ENCODE measurements at places on chromosomes 16 and 17.

DNA sequence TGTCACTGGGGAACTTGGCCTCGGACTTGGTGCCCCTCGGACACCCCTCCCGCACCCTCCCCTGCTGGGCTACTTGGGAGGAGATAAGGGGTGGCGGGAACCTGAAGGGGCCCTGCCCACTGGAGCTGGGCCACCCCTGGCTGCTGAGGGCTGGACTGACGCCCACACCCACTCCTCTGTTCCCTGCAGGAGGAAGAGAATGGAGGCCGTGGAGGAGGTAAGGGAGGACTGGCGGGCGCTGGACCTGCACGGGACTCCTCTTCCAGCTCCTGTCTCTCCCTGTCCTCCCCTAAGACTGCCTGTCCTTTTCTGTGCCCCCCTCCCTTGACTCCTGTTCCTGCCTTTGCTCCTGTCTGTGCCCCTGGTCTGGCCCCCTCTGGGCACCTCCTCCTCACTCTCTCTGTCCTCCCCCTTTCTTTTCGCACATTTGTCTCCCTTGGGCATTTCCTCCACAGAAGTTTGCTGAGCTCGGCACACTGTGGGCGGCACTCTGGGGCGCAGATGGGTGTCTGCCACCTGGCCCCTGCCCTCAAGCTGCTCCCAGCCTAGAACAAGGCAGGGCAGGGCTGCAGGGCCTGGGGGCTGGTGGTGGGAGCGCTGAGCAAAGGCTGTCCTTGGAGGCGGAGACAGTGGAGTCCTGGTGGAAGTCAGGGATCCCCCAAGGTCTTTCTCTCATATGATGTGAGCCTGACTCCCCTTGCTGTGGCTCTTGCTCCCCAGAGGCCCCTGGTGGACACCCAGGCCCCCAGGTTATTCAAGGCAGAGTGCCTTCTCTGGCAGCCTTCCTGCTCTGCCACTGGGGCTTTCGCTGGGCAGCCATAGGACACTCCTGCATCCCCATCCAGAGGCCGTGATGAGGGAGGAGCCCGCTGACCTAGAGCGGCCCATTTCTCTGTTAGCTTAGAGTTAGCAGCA lies 32.7 kb downstream of the ARHGAP23 start:
- no peak for DNase-seq

- no peak for DNase-seq
These were observed 2.1 kb upstream of the HEXIM1 start for GRCh38 chr17:45146166-45146565.

DNA sequence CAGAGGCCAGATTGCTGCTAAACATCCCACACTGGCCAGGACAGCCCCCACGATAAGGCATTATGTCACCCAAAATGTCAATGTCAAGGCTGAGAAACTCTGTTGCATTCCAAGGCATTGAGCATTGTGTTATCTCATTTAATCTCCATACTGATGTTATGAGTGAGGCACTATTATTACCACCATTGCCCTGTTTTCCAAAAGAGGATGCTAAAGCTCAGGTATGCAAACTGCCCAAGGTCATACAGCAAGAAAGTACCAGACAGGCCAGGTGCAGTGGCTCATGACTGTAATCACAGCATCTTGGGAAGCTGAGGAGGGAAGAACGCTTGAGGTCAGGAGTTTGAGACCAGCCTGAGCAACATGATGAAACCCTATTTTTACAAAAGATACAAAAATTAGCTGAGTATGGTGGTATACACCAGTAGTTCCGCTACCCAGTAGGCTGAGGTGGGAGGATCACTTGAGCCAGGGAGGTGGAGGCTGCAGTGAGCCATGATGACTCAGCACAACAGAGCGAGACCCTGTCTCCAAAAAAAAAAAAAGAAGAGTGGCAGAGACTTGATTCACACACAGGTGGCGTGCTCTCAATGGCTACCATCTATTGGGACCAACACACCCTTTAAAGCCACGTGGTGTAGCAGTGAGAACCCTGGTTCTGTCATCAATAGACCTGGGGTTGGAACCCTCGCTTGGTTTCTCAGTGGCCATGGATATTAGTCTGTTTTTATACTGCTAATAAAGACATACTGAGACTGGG lies 58.8 kb upstream of the GRIN2A start:
- DNase-seq, result no peak

GRCh38 chr17:77420804-77421629 lies 280.2 kb downstream of the SEC14L1 start:
- peak; percentile 64 for DNase-seq

- DNase-seq, result no peak
These were observed 157.6 kb downstream of the RAB11FIP4 start for GRCh38 chr17:31549121-31549524.

DNA sequence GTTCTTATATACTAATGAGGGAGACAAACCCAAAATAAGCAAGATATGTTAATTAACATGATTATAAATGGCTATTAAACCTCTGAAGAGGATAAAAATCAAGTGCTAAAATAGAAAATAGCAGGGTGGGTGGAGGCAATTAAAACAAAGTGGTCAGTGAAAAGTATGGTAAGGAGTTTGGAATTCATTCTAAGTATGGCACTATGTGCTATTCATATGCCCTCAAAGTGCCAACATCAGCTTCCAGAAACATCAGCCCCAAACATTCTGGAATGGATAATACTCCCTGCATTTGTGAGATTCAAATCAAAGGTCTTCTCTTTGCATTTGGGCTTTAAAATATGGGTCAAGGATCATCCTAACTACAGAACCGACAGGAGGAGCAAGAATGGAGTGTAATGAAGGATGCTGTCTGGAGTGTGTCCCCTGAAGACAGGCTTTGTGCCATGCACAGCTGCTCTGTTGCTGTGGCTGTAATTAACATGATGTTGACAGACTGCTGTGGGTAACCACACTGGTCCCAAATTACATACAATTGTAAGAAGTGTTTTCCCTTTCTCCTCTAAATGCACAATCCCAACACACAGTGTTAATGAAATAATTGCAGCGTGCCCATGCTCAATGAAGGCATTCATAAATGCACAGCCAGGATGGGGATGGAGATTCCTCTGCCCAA lies 93.1 kb downstream of the VAT1L start:
- no peak for DNase-seq

- no peak for DNase-seq
These were observed 2.3 kb upstream of the KCNJ16 start for GRCh38 chr17:70072546-70073309.

DNA sequence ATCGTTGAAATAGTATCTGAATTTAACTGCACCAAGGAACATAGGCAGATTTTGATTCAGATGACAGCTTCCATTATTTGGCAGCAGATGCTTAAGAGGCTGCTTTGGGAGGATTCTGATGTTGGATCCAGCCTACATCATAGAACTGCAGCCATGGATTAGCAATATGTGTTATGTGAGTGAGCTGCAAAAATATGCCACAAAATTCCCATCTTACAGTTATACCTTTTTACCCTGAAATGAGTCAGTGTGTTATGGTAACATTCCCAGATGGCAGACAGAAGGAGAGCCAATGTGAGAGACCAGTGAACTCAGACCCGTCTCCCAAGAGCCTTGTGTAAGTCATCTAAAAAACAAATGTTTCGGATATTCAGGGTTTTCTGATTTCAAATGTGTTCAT lies 206.1 kb downstream of the CDH13 start:
- DNase-seq, result no peak

- DNase-seq, result no peak
These were observed 11.8 kb downstream of the PDZD9 start for GRCh38 chr16:21989133-21989532.

DNA sequence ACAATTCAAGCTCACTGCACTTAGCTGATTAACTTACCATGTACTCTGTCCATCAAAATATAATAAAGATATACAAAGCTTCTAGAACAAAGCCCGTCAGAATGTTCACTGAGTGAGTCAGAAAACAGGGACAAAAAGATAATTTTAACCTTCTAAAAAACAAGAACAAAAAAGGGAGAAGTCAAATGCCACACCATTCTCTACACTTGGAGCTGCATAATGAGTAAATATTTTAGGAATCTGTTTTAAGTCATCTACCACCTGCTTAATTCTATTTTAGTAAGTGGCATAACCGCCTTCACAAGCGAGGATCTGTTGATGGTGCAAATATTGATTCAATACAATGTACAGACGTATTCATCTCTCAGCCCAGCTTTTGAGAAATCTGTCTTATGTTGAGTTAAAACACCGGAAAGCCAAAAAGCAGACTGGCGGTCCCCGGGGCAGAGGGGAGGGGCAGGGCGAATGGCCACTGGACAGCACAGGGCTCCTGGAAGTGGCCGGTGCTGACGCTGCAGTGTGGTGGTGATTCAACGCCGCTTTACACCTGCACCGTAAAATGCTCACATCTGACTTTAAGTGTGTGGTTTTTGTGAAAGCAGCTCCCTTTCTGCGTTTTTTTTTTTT lies 20.1 kb downstream of the RAB40B start:
- no peak for DNase-seq

- DNase-seq, result no peak
These were observed 597.9 kb downstream of the KCNJ2 start for GRCh38 chr17:70767102-70767701.

GRCh38 chr16:28597692-28598261 lies 927 bp upstream of the SULT1A2 start:
- no peak for DNase-seq

GRCh38 chr16:28537076-28537475 lies 1.7 kb downstream of the NUPR1 start:
- DNase-seq, result no peak

GRCh38 chr16:88281858-88282563 lies 100.7 kb upstream of the ZNF469 start:
- no peak for DNase-seq

GRCh38 chr16:1723450-1724147 lies 17.6 kb downstream of the MAPK8IP3 start:
- DNase-seq, result peak; percentile 64

- no peak for DNase-seq
These were observed 38.4 kb downstream of the UTP18 start for GRCh38 chr17:51298508-51299371.

DNA sequence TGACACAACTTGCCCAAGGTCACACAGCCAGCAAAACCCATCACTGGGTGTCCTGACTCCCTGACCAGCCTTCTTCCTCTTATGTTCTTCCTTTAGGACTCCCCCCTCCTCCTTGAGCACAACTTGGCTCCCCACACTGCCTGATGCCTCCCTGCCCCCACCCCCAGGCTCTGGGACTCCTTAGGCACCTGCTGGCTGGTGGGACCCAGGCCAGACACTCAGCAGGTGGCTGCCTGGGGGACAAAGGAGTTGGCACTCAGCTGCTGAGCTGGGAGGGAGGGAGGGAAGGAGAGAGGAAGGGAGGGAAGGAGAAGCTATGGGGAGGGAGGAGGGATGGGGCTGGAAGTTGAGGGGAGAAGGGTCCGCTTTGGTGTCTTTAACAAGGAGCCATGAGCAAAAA lies 8.0 kb downstream of the SEZ6 start:
- no peak for DNase-seq

DNA sequence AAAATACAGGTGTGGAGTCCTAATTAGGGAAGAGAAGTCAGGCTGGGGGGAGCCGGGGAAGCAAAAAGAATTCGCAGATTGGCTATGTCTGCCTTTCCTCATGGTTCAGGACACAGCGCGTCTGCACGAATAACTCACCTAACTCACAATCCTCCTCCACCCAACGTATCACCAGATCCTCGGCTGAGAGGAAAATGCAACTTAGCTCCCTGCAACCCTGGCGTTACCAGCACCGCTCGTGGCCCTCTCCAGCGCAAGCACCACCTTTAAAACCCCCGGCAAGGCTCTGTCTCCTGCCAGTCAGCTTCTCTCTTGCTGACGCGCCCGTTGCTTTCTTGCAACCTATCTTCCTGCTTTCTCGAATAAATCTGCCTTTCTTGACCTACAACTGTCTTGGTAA lies 49.8 kb upstream of the METRNL start:
- no peak for DNase-seq

GRCh38 chr17:10046786-10047785 lies 142.0 kb upstream of the RCVRN start:
- DNase-seq, result no peak

DNA sequence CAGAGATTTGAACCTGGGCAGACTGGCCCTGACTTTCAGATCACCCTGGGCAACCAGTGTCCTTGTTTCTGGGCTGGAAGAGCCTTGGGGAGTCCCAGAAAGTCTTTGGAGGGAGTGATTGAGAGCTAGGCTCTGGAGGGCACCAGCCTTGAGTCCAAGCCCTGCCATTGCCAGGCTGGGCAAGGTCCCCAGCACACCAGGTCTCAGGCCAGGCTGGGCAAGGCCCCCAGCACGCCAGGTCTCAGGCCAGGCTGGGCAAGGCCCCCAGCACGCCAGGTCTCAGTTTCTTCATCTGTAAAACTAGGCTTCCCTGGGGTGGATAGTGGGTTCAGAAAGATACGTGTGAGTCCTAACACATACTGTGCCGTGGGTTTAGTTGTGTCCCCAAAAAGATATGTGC lies 135.0 kb downstream of the IRF8 start:
- no peak for DNase-seq

GRCh38 chr16:84245956-84246678 lies 6.3 kb upstream of the KCNG4 start:
- no peak for DNase-seq

DNA sequence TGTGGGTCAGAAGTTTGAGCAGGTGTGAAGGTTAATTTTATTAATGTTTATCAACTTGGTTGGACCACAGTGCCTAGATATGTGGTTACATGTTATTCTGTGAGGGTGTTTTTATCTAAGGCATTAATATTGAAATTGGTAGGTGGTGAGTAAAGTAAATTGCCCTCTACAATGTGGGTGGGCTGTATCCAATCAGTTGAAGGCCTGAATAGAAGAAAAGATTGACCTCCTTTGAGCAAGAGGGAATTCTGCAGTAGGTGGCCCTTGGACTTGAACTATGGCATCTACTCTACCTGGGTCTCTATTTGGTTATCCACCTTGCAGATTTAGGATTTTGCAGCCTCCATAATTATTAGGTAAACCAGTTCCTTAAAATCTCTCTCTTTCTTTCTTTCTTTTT lies 356.8 kb upstream of the EEF2KMT start:
- DNase-seq, result no peak

- DNase-seq, result peak; percentile 76
These were observed 108.5 kb upstream of the CCL2 start for GRCh38 chr17:34146440-34147043.

DNA sequence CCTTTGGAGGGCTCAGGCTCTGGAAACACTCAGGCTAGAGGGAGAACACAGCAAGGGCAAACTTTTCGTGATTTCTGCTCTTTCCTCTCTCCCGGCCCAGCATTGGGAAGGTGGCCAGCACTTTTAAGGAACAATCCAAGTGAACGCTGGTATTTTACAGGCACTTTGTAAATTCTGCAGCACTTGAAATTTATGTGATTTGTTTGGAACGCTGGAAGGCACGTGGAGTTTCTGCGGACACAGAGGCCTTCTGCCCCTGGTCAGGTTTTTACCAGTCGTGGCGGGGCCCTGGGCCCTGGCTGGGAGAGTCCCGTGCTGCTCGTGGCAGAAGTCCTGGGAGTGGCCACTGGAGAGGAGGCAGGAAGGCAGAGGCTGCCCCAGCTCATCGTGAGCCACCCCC lies 188.6 kb downstream of the ENGASE start:
- DNase-seq, result no peak

GRCh38 chr17:10182785-10183184 lies 15.6 kb downstream of the GAS7 start:
- no peak for DNase-seq

GRCh38 chr17:78105101-78105500 lies 23.5 kb downstream of the TMC6 start:
- DNase-seq, result no peak

- no peak for DNase-seq
These were observed 12.0 kb downstream of the ALDH3A1 start for GRCh38 chr17:19736071-19736470.

- DNase-seq, result no peak
These were observed 29.8 kb downstream of the WSB1 start for GRCh38 chr17:27323538-27324215.
